ENCODE measurements at places on chromosomes 5 and 9.

DNA sequence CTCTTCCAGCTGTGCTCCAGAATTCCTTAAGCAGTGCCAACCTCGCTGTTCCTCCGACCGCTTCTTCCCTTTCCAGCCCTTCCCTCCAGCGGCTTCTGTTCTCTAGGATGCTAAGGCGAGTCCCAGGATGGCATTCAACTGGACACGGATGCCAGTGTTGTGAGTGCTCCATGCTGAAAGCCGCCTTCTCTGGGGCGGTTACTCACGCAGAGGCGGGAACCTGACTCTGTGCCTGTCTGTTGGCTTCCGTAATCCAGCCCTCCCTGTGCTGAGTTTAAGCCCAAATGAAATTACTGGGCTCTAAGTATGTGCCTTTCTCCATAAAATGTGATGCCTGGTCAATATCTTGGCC, 20.2 kb downstream of the COL5A1 start:
- no peak for DNase-seq

- no peak for DNase-seq
Observed at GRCh38 chr5:138504799-138505198, 38.2 kb downstream of the ETF1 start.

DNA sequence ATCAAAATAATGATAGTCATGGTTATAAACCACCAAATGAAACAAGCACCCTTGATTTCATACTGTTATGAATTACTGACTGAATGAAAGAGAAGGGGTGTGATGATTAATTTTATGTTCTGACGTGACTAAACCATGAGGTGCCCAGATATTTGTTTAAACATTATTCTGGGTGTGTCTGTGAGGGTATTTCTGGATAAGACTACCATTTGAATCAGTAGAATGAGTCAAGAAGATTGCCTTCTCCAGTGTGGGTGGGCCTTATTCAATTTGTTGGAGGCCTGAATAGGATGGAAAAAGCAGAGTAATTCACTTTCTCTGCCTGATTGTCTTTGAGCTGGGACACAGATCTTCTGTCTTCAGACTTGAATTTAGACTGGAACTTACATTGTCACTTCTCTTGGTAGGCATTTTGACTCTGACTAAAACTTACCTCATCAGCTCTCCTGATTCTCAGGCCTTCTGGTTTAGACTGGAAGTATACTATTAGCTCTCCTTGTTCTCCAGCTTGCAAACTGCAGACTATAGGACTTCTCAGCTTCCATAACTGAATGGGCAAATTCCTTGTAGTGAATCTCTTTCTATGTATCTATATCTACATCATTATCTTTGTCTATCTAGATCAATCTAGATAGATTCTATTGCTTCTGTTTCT, 321.9 kb upstream of the TARS1 start:
- DNase-seq, result no peak

DNA sequence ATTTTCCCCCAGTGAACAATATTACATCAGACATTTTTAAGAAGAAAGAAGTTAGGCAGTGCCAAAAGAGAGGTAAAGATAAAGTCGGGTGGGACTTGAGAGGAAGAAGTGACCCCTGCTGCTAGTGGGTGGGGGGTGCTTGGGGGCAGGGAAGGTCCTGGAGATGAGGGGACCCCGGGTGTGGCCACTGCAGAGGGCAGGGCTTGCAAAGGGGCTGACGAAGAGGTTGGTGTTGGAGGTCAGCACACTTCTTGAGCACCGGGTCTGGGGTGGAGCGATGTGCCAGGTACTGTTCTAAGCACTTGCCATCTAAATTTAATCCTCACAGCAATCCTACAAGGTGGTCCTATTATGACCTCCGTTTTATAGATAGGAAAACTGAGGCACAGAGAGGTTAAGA, 62.0 kb downstream of the AMBP start:
- no peak for DNase-seq

GRCh38 chr5:18067615-18068014, 433.4 kb downstream of the TAF11L14 start:
- DNase-seq, result no peak

DNA sequence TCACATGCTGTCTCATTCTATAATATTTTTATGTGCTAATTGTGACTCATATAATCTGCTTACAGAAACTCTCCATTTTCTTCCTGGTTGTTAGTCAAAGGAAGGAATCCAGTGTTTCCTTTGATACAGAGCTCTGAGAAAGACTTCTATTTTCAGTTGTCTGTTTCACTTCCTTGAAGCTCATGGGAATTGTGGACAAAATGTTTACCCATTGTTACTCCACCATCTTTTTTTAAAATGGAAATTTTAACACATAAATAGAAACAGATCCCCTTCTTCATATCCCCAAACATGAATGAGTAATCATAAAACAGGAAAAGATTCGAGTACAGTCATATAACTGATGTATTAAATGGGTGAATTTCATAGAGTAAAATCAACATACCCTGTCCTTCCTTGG, 42.0 kb upstream of the KCNN2 start:
- DNase-seq, result no peak

- no peak for DNase-seq
Observed at GRCh38 chr5:139709582-139710318, 61.6 kb downstream of the CXXC5 start.

DNA sequence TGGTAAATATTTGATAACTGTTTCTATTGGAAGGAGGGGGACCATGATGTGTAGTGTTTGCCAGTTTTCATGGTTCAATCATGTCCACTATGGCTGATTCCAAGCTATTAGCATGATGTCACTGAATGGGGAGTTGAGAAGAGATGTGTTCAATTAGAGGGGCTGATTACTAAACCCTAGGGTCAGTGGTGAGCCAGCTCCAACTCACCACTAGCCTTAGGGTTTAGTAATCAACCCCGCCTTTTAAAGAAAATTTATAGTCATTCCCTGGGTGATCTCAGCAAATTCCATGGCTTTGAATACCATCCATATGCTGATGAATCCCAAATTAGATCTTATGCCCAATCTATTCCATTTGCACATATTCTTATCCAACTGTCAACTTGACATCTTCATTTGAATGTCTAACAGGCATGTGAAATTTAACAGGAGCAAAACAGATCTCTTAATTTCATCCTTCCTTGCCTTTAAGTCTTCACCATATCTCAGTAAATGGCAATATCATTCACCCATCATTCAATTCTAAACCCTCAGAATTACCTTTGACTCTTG, 98.8 kb downstream of the GCNT1 start:
- DNase-seq, result no peak

GRCh38 chr5:143828710-143829109, 16.7 kb downstream of the HMHB1 start:
- no peak for DNase-seq

DNA sequence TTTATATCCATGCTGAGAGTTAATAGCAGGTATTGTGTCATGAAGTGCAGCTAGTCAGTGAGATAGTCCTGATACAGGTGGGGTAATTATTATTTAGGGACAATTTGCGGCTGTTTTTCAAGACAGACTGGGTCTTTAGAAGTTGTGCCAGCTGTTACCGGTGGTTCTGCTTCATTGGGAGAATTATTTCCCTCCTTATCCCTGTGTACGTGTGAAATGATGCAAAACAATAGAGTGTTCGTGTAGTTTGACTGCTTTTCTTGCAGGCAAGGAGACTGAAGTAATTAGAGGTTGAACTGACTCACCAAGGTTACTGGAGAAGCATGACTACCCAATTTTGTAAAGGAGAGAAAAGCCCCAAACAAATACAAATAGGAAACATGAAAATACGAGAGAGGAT, 101.7 kb downstream of the ARRDC3 start:
- DNase-seq, result no peak

GRCh38 chr9:89579741-89580385, 24.9 kb upstream of the GADD45G start:
- peak; percentile 86 for DNase-seq

DNA sequence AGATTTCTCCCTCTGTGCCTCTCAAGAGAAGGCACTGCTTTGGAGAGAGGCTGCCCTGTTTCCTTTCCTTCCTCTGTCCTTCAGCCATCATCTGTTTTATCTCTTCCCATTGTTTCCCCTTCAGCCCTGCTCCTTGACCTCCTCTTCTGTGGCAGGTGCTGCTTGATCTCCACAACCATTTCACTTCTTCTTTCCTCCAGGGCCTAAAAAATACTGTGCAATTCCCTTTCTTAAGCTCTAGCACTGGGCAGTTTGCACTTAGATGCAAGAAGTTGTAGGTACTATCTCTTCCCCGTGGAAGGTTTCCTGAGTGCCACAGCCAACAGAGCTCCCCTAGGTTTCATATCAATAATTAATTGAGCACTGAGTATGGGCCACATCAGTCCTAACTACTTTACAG, 8.8 kb upstream of the ADRB2 start:
- DNase-seq, result no peak

GRCh38 chr9:137250329-137251193, 525 bp upstream of the STPG3 start:
- DNase-seq, result no peak

DNA sequence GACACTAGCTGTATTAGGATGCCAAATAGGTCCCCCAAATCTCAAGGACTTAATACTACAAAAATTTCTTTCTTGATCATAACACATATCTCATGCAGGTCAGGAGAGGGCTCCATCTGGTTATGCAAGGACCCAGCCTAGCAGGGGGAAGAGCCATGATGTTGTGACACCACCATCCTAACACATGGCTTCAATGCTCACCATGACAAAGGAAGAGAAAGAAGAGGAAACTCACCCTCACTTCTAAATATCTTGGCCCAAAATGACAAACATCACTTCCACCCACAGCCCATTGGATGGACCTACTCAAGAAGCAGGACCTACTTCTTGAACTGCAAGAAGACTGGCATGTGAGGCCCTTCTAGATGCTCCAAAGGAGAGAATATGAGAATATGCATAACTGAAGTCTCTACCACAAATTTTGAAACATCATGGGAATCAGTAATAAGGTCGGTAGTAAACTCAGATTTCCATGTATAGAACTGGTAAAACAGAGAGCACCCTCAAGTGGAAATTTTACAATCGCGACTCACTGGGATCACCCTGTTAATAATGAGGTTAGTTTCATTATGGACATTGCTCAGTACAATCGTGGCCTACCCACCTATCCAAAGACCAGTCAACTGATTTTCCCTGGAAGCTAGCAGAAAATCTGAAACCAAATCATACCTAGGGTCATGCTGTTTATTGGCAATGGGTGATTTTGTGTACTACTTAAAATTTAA, 308.2 kb downstream of the ACTL7B start:
- DNase-seq, result no peak
